ENCODE measurements at places on chromosomes 11 and 22. TPM values are rescaled to one million over a fixed set of nuclear protein-coding genes. Genes with fewer than 3 reads are reported as not detected.
A peak's percentile ranks its signal among the peaks of the same experiment; 100 is the strongest.

GRCh38 chr22:48098921-48099245, 1336.4 kb downstream of the TBC1D22A start:
- DNase-seq: no peak

The HTR3B gene
- 0.27 TPM for total RNA-seq

The DEUP1 gene
- total RNA-seq: 0.82 TPM

- no peak for DNase-seq
Observed at GRCh38 chr11:62030071-62030684, 62.7 kb upstream of the FTH1 start.

The FJX1 gene
- 17.2 TPM for total RNA-seq

The EIF1AD gene
- 22.3 TPM for total RNA-seq

DNA sequence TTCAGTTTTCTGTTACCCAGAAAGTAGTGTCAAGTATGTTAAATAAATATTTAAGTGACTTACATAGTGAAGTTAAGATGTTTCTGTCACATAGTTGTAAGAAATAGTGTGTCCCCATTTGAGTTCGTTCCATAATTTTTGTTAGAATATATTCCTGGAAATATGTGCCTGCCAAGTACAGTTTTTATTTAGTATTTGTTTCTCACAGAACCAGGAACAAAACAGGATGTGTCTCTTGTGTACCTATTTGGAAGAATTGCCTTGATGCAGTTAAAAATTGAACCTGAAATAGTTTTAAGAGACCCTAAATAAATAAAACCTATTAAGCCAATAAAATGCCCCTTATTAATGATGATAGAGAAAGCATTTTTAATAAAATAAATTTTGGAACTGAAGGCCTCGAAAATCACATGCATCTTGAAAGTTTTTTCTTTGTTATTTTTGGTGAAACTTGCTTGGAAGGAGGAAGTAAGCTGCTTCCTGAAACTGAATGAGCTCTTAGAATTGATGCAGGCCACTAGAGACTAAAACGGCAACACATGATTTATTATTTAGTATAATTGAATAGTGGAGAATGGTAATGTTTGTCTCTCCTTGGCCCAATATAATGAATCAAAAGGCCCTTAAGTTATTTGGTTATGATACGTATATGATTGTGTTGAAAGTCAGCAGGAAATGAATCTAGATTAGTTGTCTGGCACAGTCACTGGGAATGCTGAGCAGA, 55.9 kb downstream of the SWAP70 start:
- DNase-seq: no peak

DNA sequence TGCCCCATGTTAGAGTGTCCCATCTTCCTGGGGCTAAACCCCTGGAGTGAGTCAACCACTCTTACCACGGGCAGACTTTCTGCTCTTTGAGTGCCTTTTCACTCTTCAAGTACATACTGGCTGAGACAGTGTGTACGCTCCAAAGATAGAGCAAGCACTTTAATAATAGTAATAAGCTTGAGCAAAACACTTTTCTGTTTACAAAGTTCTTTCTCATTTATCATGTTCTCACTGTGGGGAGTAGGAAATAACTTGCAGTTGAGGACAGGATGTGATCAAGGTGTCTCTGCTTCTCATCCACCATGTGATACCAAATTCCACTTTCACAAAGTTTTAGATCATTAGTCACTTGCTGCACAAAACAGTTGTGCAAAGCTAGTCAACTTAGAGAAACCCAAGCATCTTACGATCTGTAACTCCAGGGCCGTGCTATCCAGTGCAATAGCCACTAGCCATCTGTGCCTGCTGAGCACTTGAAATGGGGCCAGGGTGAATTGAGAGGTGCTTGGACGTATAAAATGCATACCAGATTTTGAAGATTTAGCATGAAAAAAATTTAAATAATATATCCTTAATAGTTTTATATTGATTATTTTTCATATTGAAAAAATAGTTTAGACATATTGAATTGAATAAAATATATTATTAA, 135.3 kb downstream of the KIF18A start:
- peak; percentile 50 for DNase-seq

The TEX12 gene
- total RNA-seq: 0.54 TPM

- DNase-seq: no peak
Observed at GRCh38 chr11:110147962-110148709, 54.9 kb downstream of the ZC3H12C start.

DNA sequence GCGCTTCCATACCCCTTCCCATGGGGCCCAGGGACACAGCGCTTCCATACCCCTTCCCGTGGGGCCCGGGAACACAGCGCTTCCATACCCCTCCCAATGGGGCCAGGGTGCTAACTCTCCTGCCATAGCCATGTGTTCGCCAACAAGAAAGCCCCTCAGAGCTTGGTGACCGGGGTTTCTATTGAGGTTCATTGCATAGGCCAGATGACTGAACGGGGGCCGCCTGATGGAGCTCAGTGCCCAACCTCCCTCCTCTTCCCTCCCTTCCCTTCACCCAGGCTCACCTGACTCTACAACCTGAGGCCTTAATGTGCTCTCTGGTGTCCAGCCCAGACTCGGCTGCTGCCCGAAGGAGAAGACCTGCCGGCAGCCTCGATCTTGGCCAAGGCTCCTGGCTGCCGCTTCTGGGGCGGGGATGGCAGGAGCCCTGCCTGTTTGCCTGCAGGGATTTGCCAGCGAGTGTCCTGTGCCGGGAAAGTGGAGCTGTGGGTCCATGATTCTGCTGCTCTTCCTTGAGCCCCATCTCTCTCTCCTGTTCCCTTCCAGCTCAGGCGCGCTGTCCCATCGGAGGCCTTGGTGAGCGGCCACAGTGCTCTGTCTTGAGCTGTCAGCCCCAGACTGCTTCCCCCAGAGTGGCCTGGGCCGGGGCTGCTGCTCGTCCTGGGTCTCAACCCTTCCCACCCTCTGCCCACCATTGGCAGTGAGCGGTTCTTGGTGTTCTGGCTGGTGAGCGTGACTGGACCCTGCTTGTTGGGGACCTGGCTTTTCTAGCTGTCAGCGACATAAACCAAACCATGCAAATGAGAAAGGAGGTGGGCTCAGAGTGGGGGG, 267.0 kb downstream of the TBC1D22A start:
- DNase-seq: peak; percentile 34

The MS4A12 gene
- not detected for total RNA-seq

DNA sequence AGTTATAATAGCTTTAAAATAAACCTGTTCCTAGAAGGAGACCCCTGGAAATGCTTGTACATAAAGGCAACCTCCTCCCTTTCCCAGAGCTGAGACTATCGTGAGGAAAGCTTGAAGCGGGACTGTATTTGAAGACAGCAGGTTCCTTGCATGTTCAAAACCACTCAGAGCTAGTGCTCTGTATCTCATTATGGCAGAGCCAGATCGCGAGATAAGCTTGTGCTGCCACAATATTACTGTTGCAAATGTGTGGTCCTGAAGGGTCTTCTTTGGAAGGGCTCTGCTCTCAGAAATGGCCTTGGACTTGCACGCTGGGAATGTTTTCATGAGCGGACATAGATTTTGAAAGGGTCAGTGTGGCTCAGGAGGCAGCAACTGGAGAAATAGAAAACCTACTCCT, 168.2 kb downstream of the KIRREL3 start:
- no peak for DNase-seq

The OR10G7 gene
- not detected for total RNA-seq

The SLN gene
- 21.1 TPM for total RNA-seq

DNA sequence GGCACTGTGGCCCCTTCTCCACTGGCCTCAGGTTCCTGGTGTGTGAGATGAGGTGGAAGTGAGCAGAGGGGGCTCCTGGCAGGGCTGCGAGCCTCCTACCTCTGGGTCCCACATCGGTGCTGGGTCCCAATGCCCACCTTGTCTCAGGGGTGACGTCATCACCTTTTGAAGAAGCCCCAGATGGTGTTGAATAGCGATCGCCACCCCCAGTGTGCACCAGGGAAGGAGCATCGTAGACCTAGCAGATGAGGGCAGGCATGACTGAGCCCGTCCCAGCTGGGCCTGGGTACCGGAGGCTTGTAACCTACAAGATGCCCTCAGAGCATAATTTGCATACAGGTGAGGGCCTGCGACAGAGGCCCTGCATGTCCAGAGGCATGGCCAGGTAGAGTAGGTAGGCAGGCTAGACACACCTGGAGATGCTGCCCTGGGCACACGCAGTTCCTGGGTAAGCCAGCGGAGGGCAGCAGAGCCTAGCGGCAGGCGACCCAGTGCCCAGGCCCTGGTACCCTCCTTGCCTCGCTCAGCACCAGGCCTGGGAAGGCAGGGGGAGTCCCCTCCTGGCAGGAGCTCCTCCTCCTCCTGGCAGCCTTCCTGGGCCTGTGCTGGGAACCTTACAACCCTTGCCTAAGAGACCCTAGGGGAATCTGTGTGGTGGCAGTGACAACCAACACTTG, 52.5 kb downstream of the TPCN2 start:
- DNase-seq: peak; percentile 87

The SLC22A24 gene
- total RNA-seq: not detected

DNA sequence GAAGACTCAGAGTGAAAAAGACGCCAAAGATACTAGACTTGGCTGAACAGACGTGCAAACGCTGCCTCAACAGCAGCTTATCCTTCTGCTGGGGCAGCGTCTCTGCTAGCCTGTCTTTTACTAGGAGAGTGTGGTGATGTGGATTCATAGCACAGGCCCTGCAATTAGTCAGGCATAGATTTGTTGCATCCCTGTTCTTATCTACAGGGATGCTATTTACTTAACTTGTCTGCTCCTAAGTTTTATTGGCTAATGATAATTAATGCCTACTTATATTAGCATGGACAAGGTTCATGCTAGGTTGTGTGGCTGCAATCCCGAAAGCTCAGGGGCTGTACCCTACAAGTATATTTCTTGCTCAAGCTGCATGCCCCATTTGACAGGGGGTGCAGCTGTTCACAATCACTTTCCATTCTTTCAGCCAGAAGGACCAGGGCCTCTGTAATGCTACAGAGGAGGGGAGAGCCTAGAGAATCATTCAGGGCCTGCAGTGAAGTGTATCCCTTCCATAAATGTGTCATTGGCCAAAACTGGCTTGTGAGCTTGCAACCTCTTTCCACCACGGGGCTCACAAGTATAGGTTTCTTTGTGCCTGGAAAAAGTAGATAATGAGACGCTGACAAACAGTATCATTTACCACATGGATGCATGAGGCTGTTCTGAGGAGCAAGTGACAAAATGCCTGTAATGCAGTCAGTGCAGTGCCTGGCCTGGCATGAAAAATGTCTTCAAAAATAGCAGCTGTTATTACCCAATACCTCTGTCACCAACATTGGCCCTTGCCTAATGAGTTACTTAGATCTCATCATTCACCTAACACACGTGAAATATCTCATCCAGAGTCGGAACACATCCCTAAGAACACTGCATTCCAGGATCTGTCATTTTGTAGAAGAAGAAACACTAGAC, 685.8 kb upstream of the API5 start:
- no peak for DNase-seq

The DERL3 gene
- total RNA-seq: 1.3 TPM

The IGLL1 gene
- total RNA-seq: not detected

DNA sequence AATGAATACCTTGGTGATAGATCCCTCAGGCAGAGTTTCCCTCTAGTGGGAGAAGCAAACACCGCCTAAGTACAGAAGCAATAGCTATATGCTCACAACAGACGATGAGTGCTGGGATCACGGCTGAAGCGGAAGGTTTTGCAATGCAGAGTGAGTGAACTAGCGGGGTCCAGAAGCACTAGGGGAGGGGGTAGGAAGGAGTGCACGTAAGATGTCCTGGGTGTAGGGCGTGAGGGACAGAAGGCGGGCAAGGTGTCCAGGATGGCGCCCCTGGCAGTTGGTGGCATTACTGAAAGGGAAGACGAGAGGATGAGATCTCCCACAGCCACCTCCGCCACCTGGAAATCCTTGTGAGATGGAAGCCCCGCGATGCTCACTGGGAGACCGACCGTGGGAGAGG, 81.0 kb downstream of the ETS1 start:
- DNase-seq: no peak

GRCh38 chr22:26447584-26448329, 18.7 kb downstream of the ASPHD2 start:
- DNase-seq: peak; percentile 76

- no peak for DNase-seq
Observed at GRCh38 chr11:112540261-112540660, 279.6 kb upstream of the PLET1 start.

GRCh38 chr11:34492806-34493414, 20.7 kb downstream of the ELF5 start:
- peak; percentile 39 for DNase-seq

DNA sequence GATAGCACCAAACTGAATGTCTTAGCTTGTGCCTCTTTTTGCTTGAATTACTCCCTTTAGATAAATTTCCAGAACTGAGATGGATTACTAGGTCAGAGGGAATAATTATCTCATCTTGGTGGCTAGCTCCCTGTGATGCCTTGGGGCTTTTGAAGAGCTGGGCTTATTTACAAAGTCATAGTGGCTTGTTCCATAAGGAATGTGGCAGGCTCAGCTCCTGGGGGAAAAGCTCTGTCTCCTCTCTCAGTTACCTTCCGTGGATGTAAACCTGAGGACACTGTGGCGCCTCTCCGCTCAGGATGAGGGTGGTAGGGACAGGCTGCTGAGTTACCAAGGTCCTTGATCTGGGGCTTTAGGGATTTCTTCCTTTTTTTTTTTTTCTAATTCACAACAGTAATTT, 121.7 kb downstream of the PARVA start:
- DNase-seq: no peak

The CYP2D6 gene
- total RNA-seq: 2.5 TPM

The GGTLC2 gene
- not detected for total RNA-seq

Measured in cerebellum (tissue), 4 donors.